ENCODE measurements at places on chromosomes 12 and 14.

DNA sequence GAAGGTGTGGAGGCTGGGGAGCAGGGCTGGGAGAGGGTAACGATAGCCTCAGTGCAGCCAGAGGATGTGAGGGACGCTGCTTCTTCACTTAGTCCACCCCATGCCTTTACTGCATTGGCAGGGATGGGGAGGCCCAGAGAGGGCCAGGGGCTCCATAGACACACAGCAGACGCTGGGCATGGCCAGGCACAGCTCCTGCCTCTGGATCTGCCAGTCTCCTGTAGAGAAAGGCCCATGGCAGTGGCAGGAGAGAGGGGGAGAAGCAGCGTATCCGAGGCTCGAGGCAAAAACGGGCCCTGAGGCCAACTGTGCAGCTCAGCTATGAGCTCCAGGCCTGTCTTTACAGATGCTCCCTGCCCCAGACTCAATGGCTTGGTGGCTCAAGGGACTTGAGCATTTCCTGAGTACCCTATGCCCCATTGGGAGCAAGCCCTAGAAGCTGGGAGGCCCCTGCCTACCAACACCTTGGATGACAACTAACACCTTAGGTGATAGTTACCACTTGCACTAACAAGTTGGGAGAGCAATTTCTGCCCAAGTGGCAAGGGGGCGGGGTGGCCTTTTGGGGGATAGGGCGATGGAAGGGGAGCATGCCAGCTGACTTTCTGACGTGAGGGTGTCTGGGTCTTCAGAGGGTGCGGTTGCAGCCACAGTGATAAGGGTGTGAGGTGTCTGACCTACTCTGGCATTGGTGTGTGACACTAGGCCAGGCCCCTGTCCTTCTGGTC lies 5.0 kb upstream of the LBHD2 start:
- no peak for DNase-seq

DNA sequence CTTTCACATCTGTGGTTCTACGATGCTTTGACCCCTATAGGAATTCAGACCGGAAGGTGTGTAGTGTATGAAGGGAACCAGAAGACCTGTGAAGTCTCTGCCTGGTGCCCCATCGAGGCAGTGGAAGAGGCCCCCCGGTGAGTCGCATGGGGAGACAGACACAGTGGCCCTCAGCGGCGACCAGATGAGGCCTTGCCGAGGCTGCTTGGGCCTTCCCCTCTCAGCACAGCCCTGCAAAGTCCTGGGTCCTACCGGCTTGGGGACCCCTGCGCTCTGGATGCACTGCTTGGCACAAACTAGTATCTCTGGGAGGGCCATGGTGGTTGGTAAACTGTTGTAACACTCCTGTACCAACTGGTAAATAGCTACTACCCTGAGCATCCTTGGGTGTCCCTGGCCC lies 29.7 kb downstream of the P2RX7 start:
- no peak for DNase-seq

GRCh38 chr12:66092559-66093269 lies 37.8 kb downstream of the LLPH start:
- DNase-seq = no peak

- DNase-seq = no peak
Observed at GRCh38 chr14:96221841-96222240, 17.2 kb downstream of the BDKRB2 start.

- DNase-seq = no peak
Observed at GRCh38 chr14:21631084-21631483, 3.7 kb downstream of the OR10G2 start.

DNA sequence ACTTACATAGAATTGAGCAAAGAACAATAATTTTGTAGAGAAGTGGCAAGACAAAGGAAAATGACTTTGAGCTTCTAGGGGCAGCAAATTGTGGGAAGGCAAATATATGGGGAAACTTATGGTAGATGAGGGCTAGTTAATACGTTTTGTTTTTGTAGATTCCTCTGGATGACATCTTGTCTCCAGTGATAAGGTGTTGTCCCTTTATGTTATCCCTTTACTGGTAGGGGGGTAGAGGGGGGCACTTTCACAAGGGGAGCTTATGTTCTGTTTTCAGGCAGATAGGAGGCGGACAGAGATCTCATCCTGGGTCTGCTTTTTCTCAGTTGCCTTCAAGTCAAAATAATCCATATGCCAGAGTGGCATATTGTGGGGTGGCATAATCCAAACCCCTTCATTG lies 106.5 kb upstream of the AMIGO2 start:
- no peak for DNase-seq

- DNase-seq = no peak
Observed at GRCh38 chr12:47824198-47824597, 4.5 kb upstream of the HDAC7 start.

DNA sequence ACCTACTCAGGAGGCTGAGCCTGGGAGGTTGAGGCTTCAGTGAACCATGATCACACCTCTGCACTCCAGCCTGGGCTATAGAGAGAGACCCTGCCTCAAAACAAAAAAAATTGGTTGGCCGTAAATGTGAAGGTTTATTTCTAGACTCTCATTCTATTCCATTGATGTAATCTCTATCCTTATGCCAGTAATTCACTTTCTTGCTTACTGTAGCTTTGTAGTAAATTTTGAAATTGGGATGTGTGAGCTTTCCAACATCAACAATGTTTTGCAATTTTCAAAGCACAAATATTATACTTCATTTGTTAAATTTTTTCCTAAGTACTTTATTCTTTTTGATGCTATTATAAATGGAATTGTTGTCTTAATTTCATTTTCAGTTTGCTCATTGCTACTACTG lies 24.6 kb downstream of the LIN52 start:
- DNase-seq = no peak

DNA sequence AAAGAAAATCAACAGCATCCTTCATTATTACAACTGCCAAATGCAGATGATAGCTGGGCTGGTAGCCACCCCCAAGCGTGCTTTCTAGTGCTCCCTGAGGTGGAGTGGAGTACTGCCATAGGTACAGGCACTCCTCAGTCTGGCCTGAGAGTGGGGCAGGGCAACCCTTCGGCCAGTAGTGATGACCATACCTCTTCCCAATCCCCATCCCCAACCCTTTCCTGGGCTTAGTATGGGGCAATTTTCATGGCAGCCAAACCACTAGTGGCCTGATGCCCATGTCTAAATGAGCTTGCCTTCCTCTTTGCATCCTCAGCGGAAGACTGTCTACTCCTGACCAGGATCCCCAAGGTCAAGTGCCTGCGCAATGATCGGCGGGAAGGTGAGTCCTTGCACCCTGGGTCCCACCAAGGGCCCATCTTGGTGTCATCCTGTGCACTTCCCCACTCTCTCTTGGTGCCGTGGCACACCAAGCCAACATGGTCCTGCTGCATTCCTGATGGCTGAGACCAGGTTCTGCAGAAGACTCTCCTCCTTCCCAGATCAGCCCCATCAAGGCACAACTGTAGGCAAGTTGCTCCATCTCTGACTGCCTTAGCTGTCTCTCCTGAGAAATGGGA lies 65.8 kb downstream of the GALNT16 start:
- DNase-seq = no peak

DNA sequence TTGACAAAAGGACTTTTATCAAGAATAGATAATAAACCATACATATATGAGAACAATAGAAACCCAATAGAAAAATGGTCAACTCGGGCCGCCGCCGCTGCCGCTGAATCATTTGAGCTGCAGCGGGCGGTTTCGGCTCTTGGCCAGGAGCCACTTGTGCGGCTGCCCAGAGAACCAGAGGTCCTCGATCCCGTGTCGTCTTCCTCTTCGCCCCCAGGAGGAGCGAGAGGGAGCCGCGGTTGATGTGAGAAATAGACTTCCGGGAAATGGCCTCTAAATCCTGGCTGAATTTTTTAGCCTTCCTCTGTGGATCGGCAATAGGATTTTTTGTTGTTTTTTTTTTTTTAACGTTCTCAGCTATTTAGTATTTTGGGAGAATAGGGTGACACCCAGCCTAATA lies 44.8 kb downstream of the CPSF6 start:
- DNase-seq = peak; percentile 30

- DNase-seq = no peak
Observed at GRCh38 chr12:96886998-96887677, 19.9 kb upstream of the NEDD1 start.

DNA sequence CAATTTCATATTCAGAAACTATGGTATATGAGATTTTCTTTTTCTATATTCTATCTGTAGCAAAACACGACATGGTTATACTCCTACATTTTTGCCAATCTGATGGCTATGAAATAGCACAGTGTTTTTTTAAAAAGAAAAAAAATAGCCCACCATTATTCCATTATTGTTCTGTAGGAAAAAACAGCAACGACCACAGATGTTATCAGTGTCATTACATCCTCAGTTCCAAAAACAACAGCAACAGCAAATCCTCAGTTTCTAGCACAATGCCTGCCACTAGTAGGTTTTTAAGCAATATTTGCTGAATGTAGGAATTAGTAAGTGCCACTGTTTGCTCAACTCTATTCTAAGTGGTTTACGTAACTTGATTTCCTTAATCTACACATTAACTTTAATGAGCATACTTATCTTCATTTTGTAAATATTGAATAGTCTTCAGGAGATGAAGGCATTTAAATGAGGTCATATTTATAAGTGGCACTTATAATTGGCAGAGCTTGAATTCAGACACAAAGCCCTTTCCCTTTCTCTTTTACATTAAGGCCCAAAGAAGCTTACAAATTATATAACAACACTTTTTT lies 8.3 kb downstream of the RNASE6 start:
- no peak for DNase-seq

GRCh38 chr12:6042446-6042845 lies 82.0 kb downstream of the VWF start:
- DNase-seq = no peak

DNA sequence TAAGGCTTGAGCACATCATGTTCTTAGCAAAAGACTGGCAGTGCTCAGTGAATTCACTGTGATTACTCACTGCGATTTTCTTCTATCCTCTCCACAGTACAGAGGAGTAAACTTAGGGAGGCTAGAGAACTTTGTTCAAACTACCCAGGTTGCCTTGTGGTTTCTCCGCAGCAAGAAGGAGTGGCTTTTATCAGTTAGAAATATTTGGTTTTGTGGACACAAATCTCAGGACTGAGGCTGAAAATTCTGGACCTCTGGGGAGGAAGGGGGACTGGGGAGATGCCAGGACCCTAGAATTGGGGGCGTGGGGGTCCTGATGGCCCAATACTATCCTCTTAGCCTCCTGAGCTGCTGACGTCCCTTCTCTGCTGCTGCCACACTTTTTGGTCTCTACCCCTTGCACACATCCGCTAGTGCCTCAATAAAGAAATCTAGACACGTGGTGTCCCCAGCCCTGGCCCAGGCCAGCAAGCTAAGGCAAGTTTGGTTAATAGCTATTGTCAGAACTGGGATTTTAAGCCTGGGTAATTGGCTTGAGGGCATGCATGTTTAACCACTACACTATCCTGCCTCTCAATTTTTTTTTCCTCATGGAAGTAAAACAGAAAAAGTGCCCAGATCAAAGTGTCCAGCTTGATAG lies 842 bp downstream of the OAS2 start:
- DNase-seq = no peak
